ENCODE measurements at places on chromosomes 5 and 9. TPM values are rescaled to one million over a fixed set of nuclear protein-coding genes. Genes with fewer than 3 reads are reported as not detected.

The KCNV2 gene
- total RNA-seq: not detected

The SPATA31D4 gene
- total RNA-seq: not detected

The NHP2 gene
- 182 TPM for total RNA-seq

The NDUFB6 gene
- total RNA-seq: 77.0 TPM

The IQGAP2 gene
- 62.2 TPM for total RNA-seq

The ALAD gene
- 50.3 TPM for total RNA-seq

The PCAT7 gene
- total RNA-seq: 2.1 TPM

The C8G gene
- total RNA-seq: 5.3 TPM

The KIF4B gene
- total RNA-seq: not detected

The IFNA6 gene
- not detected for total RNA-seq

The STKLD1 gene
- total RNA-seq: not detected

The EDIL3 gene
- 23.6 TPM for total RNA-seq

The TCERG1 gene
- 61.7 TPM for total RNA-seq

The NRARP gene
- total RNA-seq: 120 TPM

The PCDHB10 gene
- total RNA-seq: 0.17 TPM

The SPINK13 gene
- total RNA-seq: 0.40 TPM

The SLC45A2 gene
- total RNA-seq: not detected

The ZNF366 gene
- total RNA-seq: 0.45 TPM

The ALDOB gene
- 33.1 TPM for total RNA-seq

The C6 gene
- 1.4 TPM for total RNA-seq

The EGFLAM gene
- 2.0 TPM for total RNA-seq

All from colonic mucosa (tissue), 4 donors.